ENCODE measurements at places on chromosomes 7 and 10.

GRCh38 chr10:97914837-97915211 lies 65.2 kb downstream of the GOLGA7B start:
- DNase-seq: peak; percentile 83

GRCh38 chr10:62853710-62854109 lies 37.5 kb upstream of the EGR2 start:
- peak; percentile 78 for DNase-seq

DNA sequence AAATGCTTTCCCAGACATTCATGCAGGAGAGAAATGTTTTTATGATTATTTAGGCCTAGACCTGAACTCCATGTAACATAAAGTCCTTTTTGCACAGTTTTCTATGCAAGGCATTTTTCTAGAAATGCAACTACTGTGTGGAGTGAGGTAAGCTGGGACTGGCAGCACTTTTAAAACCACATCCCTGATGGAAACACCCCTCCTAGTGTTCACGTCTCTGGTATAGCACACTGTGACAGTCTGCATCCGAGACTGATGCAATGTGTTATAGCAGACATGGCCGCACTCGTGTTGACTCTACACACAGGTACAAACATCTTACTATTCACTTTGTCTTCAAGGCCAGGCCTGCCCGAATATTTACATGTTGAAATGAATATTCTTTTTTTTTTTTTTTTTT lies 19.3 kb upstream of the ERCC6 start:
- DNase-seq: no peak

- peak; percentile 69 for DNase-seq
Observed at GRCh38 chr7:141533149-141533949, 17.9 kb upstream of the AGK start.

DNA sequence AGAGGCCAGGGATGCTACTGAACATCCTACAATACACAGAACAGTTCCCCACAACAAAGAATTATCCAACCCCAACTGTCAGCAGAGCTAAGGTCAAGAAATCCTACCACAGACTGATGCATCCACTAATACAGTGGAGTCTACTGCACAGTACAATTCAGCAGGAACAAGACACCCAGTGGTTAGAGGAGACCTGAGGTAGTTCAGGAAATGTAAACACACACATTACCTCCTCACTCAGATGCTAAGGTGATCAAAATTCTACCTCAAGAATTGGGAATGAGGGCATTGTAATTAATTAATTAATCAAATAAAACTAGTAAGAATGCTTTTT lies 91.4 kb downstream of the ZFAND4 start:
- DNase-seq: no peak

DNA sequence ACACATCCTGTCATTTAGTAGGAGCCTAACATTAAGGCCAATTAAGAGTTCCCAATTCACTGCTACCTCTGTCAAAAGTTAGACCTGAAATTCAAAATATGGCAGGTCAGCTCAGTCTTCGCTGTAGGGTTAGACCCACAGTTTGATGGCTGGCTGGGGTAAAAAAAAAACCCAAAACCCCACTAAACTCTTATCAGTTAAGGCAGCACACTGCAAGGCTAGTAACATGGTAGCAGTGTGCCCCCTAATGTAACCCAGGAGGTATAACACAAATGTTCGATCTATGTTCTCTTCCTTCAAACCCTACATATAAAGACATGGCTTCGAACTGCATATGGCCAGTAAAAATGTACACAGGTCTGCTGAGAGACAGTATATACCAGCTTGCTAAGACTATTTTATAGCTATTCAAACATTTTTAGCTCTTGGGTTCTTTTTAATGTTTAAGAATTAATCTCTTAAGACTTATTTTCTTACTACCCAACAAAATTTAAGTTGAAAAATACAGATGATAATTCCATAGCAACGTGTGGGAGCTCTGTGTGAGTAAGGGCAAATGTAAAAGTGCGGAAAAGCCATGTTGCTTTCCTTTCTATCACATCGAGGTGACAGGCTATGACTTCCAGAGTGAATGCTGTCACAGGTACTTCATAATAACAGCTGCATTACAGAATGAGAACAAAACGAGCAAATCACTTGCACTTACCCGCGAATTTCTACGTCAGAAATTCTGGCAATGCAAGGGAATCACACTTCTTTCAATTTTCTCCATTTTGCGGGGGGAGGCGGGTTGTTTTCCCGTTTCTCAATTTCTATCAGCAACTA lies 168.4 kb upstream of the IMMP2L start:
- peak; percentile 4 for DNase-seq

- DNase-seq: no peak
Observed at GRCh38 chr10:72692994-72693781, 1.2 kb downstream of the MCU start.

DNA sequence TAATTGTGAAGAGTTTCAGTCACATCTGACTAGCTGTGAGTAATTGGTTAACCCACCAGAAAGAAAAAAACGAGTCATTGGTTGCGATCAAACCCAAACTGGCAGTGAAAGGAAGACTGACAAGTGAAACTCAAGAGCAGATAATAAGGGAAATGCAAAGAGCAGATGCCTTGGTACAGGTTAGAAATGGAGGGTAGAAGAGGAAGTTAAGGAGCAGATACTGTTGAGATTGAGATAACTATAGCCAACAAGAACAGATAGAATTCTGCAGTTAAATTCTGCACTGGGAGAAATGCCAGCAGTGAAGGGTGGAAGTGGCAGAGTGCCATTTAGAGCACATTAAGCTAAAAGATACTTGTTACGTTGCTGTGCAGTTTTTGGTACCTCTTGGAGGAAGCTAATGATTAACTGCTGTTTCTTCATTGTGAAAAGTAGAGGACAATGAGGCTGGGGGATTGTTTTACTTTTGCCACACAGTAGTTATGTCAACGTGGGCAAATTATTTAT lies 65.8 kb downstream of the CDK13 start:
- no peak for DNase-seq

DNA sequence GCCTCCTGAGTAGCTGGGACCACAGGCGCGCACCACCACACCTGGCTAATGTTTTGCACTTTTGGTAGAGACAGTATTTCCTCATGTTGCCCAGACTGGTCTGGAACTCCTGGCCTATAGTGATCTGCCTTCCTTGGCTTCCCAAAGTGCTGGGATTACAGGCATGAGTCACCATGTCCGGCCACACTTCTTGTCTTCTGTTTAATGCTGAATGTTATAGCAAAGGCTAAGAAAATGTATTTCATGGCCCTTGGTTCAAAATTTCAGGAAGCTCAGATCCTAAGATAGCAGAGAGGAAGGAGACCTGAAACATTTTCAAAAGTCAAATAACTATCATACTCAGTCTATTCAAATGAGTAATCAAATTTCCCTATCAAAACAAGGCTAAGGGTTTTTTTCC lies 229.6 kb downstream of the BAMBI start:
- DNase-seq: no peak

GRCh38 chr10:58868736-58869435 lies 307.6 kb upstream of the PHYHIPL start:
- DNase-seq: no peak

GRCh38 chr7:69412331-69413146 lies 185.7 kb upstream of the AUTS2 start:
- DNase-seq: peak; percentile 43

DNA sequence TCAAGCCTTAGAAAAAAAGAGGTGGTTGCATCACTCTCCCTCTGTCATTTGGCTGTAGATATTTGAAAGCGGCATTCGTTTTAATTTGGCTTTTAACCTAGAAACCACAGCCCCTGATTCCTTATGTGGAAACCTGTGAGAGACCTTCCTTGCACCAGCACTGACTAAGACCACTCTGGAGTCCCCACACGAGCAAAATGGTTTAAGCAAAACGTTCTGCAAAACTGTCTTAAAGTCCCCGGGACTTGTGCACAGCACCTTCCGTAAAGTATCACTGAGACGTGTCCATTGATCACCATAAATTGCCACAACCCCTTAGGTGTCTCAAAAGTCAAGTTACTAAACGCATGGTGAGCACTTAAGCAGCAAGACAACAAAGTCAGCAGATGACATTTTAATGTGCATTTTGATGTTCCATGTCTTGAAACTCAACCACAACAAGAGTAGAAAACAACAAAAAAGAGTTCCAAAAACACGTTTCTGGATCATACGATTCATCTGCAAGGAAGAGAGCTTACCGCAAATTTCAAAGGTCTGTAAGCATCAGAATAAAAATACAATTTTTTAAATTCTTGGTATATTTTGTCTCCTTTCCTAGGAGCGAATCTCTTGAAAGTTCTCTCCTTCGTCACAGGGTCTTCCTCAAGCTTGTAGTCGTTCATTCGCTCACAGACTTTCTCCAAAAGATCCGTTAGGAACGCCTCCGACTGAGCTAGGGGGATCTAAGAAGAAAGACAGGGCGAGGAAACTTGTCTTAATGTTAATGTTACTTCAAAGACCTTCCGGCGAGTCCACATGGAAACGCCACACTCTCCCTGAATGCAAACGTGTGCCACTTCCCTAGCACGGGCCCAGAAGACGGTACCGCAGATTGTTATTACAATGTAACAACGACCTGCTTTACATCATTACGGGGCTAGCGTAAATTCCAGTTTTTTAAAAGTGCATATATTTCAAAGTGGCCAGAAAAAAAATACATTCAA lies 37.7 kb downstream of the CNPY1 start:
- no peak for DNase-seq

GRCh38 chr7:105205592-105206237 lies 183.0 kb downstream of the SRPK2 start:
- DNase-seq: peak; percentile 55

DNA sequence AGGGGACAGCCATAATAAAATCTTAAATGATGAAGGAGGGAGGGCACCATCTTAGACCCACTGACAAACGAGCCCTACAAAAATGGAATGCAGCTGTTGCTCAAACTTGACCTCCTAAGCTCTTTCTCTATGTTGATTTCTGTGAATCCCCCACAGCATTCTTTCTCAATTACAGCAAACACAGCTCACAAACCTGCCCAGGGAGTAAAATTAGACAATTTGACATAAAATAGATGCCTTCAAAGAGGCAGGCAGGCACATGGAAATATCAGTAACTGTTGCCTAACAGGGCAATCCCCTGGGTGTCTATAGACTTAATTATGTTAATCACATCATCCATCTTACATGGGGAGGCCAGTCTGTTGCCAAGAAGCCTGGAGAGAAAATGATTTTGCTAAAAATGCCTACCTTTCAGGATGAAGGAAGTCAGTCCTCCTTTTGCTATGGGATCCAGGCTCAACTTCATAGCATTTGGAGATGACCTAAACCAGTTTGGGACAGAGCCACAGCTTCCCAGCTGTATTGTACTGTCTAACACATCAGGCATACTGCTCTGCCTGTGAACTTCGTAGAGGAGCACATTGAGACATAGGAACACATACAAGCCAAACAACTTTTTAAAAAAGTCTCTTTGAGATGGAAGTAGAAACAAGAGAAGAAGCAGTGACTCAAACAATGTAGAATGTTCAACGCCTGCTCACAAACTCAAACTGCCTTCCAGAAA lies 1177.4 kb downstream of the SORCS1 start:
- DNase-seq: no peak

GRCh38 chr10:79452174-79452611 lies 6.8 kb upstream of the ZCCHC24 start:
- DNase-seq: no peak

GRCh38 chr7:115724400-115725056 lies 306.0 kb downstream of the TFEC start:
- DNase-seq: no peak

DNA sequence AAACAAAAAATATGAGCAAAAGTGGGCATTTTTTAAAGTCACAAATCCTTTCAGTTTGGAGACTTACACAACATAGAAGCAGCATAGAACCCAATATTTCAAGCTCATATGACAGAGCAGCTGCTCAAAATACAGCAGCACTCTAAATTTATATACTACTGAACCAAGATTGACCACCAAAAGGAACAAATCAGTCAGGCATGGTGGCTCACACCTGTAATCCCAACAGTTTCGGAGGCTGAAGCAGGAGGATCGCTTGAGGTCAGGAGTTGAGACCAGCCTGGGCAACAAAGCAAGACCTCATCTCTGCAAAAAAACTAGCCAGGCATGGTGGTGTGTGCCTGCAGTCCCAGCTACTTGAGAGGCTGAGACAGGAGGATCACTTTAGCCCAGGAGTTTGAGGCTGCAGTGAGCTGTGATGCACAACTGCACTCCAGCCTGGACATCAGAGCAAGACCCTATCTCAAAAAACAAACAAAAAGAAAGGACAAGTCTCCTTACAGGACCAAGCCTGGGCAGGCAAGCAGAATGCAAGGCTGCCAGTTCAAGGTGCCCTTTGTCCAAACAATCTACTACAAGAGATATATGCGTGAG lies 40.0 kb downstream of the PARD3 start:
- DNase-seq: no peak

DNA sequence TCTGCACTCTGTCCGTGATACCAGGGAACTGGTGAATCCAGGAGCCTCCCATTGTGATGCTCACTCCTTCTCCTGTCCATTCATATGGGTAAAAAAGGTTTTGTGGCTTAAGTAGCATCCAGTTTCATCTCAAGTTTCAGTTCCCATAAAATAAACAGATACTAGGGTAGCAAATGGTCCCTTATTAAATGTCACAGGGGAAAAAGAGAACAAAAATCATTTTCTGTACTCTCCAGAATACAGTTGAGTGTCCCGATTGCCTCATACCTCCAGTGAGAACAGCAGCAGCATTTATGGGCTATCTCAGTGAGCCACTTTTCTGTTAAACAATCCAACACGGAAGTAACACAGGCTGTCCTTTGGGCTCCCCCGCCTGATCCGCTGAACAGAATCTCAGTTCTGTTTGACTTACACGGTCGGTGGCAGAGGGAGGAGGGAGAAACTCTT lies 179.6 kb downstream of the CELF2 start:
- DNase-seq: no peak

DNA sequence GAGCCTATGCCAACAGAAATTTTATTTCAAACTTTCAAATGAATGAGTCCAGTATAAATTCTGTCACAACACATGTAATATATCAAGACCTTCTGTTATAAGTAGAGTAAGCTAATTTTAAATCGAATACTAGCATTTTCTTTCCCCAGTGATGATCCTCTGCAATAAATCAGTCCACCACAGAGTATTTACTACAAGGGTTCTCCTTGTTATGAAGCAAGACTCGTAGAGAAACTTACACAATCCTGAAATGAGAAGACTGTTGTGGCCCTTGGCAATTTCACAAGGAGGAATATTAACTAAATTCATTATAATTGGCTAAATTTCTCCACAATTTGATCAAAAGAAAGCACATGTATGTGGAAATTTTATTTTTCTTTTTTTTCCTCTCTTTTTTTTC lies 312.4 kb upstream of the DGKB start:
- no peak for DNase-seq

GRCh38 chr7:75559976-75560365 lies 67.9 kb downstream of the SPDYE5 start:
- no peak for DNase-seq

DNA sequence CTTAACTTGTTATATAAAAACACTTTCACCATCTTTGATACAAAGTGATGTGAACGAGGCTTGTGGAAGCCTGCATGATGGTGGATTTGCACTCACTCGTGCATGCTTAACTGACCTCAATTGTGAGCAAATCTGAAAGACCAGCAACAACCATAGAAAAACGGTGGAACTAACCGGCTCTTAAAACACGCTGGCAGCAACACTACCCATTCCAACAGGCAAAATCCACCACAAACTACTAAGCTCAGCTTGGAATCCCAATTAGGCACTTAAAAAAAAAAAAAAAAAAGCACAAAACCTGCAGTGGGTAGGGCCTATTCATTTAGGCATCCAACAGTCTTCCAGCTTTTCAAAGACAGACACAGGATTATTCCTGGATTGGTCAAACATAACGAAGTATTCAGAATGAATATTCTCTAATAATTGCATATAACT lies 1.8 kb downstream of the GDI2 start:
- DNase-seq: no peak

- DNase-seq: no peak
Observed at GRCh38 chr7:35581605-35582210, 113.2 kb downstream of the HERPUD2 start.
